ENCODE measurements at places on chromosomes 11 and 22.

- DNase-seq = no peak
Measured at GRCh38 chr22:27046086-27046485, 388.7 kb downstream of the MIAT start.

DNA sequence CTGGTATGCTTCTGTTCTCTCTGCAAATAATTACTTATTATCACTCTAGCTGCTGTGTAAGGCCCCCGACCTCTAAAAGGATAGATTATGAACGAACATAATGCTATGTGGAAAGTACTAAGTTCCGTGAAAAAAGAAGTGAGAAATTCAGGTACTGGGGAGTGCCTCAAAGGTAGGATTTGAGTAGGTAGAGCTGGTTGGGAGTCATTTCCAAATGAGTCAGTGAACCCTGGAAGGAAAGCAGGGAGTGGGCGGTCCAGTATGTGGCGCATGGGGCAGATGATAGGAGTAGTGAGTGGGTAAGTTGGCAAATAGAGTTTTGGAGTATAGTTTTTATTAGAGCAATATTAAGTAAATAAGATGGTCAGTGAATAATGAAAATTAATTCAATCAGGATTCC, 2.4 kb downstream of the ZC3H12C start:
- DNase-seq = peak; percentile 74

GRCh38 chr22:49590381-49590780, 237.3 kb downstream of the BRD1 start:
- no peak for DNase-seq

GRCh38 chr22:39732625-39733024, 160.9 kb downstream of the ENTHD1 start:
- no peak for DNase-seq

GRCh38 chr22:46103181-46103580, 47.1 kb upstream of the PPARA start:
- no peak for DNase-seq

DNA sequence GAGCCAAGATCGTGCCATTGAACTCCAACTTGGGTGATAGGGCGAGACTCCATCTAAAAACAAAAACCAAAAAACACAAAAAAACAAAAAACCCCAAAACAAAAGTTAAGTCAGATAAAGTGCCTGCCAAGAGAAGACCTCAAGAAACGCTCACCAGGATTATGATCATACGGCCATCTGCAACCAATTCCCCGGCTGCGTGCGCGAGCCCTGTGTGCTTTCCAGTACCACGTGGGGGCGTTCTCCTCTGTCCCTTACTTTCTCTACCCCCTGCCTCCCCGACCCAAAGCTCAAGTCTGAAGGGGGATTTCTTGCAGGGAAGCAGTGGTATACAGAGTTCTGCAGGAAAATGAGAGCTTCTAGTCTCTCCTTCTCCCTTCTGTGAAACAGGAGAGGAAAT, 10.5 kb upstream of the RPS19BP1 start:
- DNase-seq = no peak

- no peak for DNase-seq
Measured at GRCh38 chr11:272931-273198, 5.3 kb upstream of the NLRP6 start.

DNA sequence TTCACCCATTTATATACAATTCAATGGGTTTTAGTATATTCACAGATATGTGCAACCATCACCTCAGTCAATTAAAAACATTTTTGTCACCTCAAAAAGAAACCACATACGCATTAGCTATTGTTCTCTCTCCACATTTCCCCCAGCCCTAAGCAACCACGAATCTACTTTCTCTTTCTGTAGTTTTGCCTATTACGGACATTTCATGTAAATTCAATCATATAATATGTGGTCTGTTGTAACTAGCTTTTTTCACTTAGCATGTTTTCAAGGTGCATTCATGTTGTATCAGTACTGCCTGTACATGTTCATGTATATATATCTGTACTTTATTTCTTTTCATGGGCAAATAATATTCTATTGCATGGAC, 104.7 kb upstream of the RRM1 start:
- DNase-seq = no peak

DNA sequence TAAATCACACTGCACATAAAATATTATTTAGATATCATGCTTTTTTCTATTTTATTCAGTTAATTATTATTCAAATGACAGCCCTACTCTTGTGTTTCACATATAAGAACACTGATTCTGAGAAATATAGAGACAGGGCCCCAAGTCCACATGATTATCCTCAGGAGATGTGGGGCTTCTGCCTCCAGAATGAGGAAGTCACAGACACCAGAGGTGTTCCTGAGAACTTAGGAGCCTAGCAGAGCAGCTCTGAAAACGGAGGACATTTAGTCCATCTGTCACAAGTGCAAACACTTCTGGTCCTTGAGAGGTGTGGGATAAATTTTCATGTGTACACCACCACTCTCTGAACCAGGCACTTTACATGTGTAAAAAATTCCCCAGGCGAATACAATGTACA, 26.2 kb downstream of the TRIM66 start:
- no peak for DNase-seq

- DNase-seq = no peak
Measured at GRCh38 chr11:6629892-6630631, 10.8 kb upstream of the TPP1 start.

- DNase-seq = no peak
Measured at GRCh38 chr11:9030601-9031000, 26.8 kb upstream of the NRIP3 start.

- no peak for DNase-seq
Measured at GRCh38 chr11:44047298-44047697, 483 bp upstream of the ACCSL start.

GRCh38 chr22:50146439-50147238, 23.9 kb upstream of the PANX2 start:
- peak; percentile 35 for DNase-seq

DNA sequence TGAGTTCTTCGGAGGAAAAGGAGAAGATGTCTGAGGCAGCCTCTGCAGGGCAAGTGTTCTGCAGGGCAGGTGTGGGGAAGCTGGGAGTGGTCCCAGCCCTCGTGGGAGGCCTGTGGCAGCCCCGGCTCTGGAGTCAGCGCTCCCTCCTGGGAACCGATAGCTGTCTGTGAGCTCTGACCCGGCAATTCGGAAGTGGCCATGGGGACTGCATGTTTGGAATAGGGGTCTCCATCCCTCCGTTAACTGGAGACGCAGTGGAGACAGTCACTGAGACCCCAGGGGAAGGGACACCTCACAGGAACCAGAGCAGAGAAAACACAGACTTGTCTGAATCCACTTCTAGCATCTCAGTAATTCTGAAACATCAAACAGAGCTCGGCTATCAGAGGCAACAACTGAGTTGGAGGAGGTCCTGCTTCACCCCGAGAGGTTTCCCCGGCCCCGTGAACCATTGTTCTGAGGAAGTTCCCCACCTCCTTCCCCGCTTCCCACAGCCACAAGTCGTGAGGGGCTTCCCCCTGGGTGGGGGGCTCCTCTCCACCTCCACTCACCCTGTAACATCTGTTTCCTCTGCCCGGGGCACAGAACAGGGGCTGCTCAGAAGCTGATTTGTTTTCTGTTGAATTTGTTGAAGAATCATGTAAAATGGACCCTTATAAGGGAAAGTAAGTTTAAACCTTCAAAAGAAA, 99.6 kb downstream of the BRD1 start:
- no peak for DNase-seq

DNA sequence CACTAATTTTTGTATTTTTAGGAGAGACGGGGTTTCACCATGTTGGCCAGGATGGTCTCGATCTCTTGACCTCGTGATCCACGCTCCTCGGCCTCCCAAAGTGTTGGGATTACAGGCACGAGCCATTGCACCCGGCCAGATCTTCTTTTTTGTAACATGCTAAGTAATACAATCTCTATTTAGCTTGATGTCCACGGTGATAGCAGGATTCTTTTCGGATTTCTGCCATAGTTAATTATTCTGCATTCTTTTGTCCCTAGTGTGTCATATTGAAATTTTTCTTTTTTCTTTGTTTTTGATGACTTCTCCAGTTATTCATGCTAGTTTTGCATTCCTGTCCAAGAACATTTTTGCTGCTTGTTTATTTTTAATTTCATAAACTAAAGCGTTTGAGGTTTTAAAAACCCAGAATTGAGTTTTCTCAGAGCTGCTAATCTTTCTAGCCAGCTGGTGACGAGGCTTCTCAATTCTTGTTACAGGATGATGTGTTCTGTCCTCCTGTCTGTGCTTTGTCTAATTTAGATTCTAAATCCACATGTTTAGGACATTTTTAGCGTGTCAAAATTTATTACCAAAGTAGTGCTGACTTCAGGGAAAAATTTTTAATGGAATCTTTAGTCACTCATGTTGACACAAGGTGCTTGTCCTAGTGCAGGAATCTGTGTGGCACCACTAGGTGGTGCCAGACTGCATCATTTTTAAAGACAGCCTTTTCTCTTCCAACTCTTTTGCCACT, 21.8 kb downstream of the NF2 start:
- peak; percentile 16 for DNase-seq

GRCh38 chr22:25841775-25842174, 99.8 kb downstream of the MYO18B start:
- DNase-seq = no peak

DNA sequence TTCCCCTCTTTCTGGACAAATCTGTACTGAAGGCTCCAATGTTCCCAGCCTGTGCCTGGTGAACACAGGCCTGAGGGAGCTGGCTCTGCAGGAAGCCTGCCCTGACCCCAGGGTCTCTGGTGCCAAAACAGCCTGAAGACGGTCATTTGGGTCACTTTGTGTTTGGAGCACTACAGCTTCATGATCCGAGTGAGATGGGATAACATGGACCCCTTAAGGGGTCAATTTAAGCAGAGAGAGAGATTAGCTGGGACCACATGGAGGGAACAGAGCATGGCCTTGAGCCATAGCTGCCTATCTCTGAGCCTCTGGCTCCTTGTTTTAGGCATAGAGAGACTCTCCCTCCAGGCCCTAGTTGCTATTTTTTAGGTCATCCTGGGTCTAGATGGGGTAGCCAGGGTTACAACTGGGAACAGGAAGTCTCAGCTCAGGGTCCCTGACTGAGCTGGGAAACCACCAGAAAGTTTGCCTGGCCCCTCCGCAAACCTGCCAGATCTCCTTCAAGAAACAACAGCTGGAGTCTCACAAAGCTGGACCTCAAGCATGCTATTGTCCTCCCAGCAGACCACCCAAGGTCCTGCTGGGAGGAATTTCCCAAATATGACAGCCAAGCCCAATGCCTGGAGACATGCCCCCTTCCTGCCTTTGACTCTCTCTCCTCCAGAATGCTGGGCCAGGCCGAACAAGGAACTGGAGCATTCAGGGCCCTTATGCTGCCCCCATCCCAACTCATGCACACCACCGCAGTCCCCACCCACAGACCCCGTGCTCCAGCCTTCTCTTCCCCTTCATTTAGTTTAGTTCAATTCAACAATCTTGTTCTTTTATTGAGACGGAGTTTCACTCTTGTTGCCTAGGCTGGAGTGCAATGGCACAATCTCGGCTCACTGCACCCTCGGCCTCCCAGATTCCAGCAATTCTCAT, 4.0 kb downstream of the SLCO2B1 start:
- DNase-seq = no peak

DNA sequence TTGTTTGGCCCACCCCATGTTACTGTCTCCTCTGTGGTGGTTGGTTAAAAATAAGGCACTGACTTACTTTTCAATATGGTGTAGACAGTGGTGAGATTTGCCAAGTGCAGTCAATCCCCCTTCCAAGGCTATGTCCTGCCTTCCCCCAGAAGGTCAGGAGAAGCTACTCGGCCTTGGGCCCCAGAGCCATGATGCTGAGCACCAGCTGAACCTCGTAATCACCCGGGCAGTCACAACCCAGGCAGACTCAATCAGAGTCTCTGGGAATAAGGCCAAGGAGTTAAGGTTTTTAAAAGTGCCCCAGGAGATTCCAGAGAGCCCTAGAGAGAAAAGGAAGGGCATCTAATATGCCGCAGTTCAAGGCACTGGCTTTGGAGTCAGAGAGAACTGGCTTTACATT, 23.8 kb downstream of the MYO18B start:
- DNase-seq = no peak

DNA sequence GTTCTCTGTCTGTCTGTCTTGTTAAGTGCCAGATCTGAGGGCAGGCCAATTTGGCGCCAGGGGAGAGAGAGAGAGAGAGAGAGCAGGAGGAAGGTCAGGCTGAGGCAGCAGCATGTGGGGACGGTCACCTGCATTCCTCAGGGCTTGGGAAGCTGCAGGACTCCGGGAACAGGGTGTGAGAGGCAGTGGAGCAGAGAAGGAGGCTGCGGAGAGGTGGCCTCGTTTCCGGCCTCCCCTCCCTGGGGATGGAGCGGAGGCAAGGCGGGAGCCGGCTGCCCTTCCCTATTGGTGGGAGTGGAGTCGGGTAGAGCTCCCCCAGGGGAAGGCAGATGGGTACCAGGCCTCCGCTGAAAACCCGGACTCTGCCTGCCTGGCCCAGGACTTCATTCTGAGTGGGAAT, 9.7 kb downstream of the CLMP start:
- no peak for DNase-seq

Measured in inflammatory macrophage treated with lipopolysaccharide for 1 hour (primary cell).